COLO829 (cell line): ENCODE measurements at places on chromosomes 4 and X.

DNA sequence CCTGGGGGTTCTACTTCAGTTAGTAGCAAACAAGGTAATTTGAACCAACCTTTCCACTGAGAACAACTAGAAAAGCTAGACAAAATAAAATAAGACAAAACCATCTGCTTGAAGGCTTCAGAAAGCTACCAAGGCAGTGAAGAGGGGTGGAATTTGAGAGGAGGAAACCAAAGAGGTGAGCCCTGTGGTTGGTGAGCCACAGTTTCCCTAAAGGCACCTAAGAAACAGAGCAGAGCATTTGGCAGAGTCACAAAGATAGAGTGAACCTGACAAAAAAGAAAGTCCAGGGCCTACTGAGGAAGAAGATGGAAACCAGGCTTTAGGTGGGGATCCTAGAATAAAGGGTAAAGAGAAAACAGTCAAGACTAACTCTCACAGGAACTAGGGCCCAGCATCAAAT, 44.3 kb downstream of the CHST7 start:
- no peak for DNase-seq

DNA sequence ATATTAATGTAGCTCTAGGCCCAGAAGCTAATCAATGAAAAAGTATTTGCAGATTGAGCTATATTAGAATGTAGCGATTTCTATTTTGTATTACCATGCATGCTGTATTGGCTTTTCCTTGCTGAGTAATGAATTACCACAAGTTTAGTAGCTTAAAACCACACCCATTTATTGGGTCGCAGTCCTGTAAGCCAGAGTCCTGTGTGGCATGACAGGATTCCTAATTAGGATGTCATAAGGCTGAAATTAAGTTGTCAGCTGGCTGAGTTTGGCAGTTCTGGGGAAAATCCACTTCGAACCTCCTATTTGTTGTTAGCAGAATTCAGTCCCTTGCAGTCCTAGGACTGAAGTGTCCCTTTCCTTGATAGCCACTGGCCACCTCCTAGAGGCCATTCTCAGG, 50.3 kb upstream of the HHIP start:
- no peak for DNase-seq

- no peak for DNase-seq
Observed at GRCh38 chrX:140504371-140505324, at the start of gene SOX3. SOX3 (minus strand) TSS chrX:140505069; CDS start chrX:140505060, 9 bp downstream.

- no peak for DNase-seq
Observed at GRCh38 chrX:116628464-116628863, 165.7 kb upstream of the CT83 start.

DNA sequence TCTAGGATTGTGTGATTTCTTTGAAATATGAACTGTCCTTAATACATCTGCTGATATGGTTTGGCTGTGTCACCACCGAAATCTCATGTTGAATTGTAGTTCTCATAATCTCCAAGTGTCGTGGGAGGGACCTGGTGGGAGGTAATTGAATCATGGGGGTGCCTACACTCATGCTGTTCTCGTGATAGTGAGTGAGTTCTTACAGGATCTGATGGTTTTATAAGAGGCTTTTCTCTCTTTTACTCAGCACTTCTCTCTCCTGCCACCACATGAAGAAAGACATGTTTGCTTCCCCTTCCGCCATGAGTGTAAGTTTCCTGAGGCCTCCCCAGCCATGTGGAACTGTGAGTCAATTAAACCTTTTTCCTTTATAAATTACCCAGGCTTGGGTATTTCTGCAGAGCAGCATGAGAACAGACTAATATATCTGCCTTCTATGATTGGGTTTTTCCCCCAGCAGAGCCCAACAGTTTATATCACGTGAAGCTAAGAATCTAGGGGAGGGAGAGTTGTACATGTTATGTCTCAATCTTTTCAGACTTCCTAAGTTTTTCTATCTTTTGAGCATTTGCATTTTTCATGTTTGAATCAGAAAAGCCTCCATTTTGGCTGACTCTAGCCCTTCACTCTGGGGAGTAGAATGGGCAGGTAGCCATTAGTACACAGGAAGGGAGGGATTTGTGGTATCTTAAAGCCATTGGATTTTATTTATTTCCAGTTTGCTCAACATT, 58.9 kb downstream of the PLAC1 start:
- DNase-seq = no peak

GRCh38 chrX:146755214-146755613, 54.4 kb upstream of the CXorf51B start:
- no peak for DNase-seq
